D721Med (cell line): ENCODE measurements at places on chromosomes 3 and 15.

GRCh38 chr3:42425736-42426407 is 15.5 kb upstream of the LYZL4 start:
- DNase-seq = no peak

- DNase-seq = no peak
These were observed 33.6 kb downstream of the ZNF280D start for GRCh38 chr15:56699743-56700142.

DNA sequence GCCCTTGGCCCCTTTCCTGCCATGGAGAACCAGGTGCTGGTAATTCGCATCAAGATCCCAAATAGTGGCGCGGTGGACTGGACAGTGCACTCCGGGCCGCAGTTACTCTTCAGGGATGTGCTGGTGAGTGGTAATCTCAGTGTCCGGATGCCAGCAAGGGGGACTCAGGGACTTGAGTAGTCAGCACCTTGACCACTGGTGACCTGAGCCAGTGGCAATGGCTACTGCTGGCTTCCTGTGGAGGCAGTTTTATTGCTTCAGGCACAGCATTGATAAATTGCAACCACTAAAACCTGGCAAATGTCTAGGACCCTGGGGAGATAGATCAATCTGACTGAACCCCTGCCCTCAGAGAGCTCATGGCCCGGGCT is 830 bp downstream of the MAP2K5 start:
- no peak for DNase-seq

DNA sequence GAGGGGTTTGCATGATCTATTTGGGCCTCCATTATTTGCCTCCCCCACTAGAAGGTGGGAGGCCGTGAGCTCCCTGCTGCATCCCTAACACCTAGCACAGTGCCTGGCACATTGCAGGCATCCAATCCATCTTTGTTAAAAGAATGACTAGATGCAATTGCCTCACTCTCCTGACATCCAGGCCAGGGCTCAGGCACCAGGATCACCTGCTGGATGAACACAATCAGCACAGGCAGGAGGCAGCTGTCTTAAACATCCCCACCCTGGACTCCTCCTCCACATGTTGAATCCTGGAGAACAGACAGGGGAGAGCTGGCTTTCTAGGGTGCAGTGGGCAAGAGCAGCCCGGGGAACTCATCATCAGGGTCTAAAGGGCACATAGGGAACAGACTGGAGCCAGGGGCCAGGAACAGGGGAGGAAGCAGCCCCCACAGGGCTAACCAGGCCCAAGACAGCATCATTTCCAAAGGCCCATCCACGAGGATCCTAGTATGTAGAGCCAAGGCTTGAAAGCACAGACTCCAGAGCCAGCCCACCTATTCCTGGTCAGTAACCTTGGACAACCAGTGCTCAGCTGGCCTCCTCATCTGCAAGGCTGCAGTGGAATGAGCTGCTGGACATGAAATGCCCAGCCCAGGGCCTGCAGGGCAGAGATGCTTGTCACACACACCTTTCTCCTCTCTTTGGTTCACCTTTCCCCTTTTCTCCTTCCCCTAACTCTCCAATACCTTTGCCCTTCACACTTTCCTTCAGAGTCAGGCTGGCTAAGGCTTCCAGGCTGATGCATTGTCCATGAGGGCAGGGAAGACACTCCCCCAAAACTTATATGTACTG is 254.4 kb upstream of the TLE3 start:
- no peak for DNase-seq

GRCh38 chr3:27097182-27097581 is 272.0 kb downstream of the NEK10 start:
- no peak for DNase-seq

GRCh38 chr3:119173325-119173724 is at the start of gene UPK1B:
Gene UPK1B, plus strand, starts transcription at chr3:119173598. Its CDS starts 13,144 bp downstream, at chr3:119186742.
- no peak for DNase-seq

GRCh38 chr15:61659566-61660190 is 400.6 kb downstream of the VPS13C start:
- no peak for DNase-seq

GRCh38 chr3:193229851-193230420 is 11.1 kb upstream of the PLAAT1 start:
- no peak for DNase-seq

DNA sequence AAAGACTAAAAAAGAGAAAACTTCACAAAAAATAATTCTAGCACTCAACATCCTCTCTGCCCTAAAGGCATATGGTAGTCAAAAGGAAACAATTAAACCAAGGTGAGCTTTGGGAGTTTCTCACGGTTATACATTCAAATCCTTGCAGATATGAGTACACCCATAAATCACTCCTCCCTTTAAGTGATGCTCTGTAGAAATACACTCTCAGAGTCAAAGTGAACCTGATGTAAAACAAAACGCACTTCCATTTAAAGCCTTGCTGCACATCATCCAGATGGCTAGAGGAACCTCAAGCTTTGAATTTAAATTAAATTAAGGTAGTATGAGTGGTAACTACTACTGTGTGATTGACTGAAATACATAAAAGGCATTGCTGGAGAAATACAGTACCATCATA is 36.0 kb upstream of the AADAC start:
- no peak for DNase-seq

GRCh38 chr15:80036071-80036470 is 23.4 kb upstream of the ZFAND6 start:
- no peak for DNase-seq

DNA sequence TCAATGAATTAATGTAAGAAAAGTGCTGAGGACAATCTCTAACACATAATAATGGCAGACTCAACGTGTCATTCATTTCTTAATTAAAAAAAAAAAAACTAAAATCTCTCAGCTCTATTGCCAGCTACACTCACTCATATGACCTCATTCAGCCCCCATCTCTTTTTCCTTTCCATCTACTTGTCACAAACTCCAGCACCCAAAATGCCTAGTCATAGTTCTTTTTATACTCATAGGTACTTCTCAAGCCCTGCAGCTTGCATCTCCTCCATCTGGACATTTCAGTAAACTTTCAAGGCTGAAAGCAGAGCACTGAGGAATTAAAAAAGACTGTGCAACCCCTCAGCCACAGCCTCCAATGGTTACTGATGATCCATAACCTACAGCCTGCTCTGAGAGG is 109.8 kb downstream of the PLCH1 start:
- no peak for DNase-seq

- no peak for DNase-seq
These were observed 1.4 kb downstream of the KBTBD13 start for GRCh38 chr15:65077981-65078352.

DNA sequence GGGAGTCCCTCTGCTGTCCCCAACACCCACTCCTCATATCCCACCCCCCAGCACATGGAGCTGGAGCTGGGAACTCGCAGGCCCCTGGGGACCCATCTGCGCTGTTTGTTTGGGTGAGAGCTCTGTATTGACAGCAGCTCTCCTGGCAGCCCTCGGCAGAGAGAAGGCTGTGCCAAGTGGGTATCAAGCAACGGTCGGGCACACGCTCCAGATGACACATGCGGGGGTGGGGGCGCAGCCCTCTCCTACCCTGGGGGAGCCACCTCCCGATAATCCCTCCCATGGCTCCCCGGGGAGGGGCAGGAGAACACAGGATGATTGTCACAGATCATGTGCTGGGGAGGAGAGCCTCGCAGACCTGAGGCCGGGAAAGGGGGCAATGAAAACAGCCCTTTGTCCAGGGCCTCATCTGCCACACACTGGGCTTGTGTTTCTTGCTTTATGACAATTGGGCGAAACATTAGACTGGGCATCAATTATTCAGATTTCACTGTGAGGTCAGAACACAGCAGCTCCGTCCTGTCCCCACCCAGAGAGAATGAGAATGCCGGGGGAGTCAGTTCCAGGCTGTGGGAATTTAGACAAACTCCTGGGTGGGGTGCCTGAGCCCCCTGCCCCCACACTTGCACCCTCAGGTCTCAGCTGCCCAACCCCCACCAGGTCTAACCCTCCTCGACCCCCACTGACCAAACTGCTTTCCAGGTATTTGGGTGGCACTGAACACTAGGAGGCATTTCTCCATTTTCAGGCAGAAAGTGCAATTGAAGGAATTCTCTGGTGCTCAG is 46.4 kb upstream of the KLF13 start:
- no peak for DNase-seq
